ENCODE measurements at places on chromosomes 5 and 9.

DNA sequence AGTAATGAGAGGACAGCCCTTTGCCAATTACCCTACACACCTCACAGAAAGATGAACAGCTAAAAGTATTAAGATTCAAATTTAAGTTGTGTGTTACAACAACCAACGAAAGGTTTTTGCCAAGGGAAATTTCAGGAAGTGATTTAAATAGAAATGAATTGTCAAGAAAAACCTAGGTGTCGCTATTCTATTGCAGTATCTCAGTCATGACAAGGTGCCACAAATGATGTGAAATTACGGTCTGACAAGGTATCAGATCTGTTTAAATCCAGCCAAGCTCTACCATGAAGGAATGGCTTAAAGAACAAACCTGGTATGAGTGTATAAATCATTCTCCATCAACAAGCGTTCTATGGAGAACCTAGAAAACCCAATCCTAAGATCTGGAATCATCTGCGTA lies 189.7 kb downstream of the ATPSCKMT start:
- no peak for DNase-seq

- no peak for DNase-seq
These were observed 33.0 kb upstream of the PANK3 start for GRCh38 chr5:168612123-168612522.

GRCh38 chr5:143558048-143558447 lies 154.6 kb upstream of the NR3C1 start:
- DNase-seq: no peak

- no peak for DNase-seq
These were observed 218.8 kb downstream of the PDE4D start for GRCh38 chr5:59674763-59675162.

GRCh38 chr5:126119887-126120442 lies 303.2 kb upstream of the GRAMD2B start:
- no peak for DNase-seq

GRCh38 chr9:82489201-82489821 lies 500.7 kb downstream of the SPATA31D1 start:
- DNase-seq: no peak

DNA sequence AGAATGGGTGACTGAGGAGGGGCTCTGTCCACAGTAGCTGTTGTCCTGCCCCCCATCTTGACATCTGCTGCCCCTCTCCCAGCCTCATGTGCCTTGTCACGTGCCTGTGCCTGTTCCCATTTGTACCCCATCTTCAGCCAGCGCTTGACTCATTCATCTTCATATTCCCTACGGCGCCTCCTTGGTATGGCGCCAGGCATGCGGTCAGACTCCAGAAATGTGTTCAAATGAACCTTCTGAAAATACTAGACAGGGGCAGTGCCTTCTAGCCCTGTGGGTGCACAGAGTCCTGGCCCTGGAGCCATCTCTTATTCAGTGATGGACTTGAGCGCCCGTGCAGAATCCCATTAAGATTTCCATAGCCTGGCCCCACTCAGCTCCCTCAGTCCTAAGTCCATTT lies 46.2 kb downstream of the CFAP77 start:
- no peak for DNase-seq

GRCh38 chr5:140266471-140267200 lies 36.3 kb downstream of the PFDN1 start:
- no peak for DNase-seq

DNA sequence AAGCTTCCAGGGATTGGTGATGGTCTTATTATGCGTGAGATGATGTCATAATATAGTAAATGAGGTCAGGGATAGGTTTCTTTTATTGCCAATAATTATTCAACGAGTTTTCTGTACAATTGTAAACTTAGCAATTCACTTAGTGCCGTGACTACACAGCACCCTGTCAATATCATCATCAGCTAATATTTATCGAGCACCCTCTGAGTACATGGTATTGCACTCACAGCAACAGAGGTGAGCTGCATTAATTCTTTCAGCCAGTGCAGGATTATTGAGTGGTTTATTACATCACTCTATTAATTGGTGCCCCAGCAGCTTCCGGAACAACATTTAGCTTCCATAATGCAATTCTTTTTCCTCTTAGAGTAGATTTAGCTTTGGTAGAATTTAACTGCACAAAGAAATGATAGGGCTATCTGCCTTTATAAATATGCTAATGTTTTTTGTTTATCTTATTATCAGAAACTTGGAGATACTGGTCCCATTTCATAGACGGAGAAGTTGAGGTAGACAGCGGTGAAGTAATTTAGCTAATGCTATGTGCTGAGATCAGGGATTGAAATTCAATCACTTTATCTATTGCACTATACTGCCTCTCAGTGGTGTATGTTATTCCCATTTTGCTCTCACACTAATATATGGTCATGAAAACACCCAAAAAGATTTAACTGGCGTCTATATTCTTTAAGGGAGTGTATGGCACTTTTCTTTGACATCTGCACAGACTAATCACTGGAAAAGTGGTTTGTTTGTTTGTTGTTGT lies 726.1 kb upstream of the WWC1 start:
- DNase-seq: no peak

GRCh38 chr5:142110046-142110531 lies 1.5 kb downstream of the NDFIP1 start:
- no peak for DNase-seq

- DNase-seq: no peak
These were observed 7.4 kb downstream of the OTULINL start for GRCh38 chr5:14588758-14589543.

DNA sequence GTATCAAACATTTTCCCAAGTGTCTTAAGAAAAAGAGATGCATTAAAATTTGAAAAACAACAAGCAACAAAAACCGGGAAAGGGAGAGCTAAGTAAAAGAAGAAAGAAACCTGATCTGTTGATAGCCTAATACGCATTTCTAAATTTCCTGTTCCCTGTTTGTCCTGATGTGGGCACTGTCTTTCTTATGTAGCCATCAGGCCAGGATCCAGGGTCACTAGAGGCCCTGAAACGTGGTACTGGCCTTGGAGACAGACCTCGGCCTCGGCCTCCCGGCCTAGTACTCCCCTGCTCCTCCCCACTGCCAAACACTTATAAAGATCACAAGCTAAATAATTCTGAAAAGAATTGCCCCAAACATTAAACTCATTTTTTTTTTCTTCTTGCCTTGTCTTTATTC lies 547.2 kb downstream of the IRX1 start:
- DNase-seq: no peak

- DNase-seq: no peak
These were observed 128.3 kb downstream of the SLF1 start for GRCh38 chr5:94746731-94747124.

- DNase-seq: no peak
These were observed 187.0 kb upstream of the TRPM3 start for GRCh38 chr9:71308454-71308853.

- no peak for DNase-seq
These were observed 329.5 kb downstream of the KIAA0825 start for GRCh38 chr5:94288937-94289336.

GRCh38 chr9:71766663-71767062 lies 1.6 kb downstream of the CEMIP2 start:
- no peak for DNase-seq

DNA sequence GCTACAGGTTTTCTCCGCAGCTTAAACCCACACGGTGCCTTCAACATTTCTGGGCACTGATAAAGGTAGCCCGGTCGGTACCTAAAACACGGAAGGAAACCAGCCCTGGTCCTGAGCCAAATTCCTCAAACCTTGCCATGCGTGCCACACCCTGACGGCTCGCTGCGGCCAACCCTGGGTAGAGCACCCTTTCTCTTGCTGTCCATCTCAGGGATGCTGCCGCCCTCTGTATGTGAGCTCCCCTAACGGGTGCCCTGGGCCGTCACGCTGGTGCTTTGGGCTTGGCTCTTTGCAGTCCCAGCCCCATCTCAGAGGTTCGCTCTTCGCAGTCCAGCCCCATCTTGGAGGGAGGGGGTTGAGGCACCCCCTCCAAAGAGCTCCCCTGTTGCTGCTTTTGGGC lies 43.9 kb downstream of the PNPLA7 start:
- DNase-seq: no peak

DNA sequence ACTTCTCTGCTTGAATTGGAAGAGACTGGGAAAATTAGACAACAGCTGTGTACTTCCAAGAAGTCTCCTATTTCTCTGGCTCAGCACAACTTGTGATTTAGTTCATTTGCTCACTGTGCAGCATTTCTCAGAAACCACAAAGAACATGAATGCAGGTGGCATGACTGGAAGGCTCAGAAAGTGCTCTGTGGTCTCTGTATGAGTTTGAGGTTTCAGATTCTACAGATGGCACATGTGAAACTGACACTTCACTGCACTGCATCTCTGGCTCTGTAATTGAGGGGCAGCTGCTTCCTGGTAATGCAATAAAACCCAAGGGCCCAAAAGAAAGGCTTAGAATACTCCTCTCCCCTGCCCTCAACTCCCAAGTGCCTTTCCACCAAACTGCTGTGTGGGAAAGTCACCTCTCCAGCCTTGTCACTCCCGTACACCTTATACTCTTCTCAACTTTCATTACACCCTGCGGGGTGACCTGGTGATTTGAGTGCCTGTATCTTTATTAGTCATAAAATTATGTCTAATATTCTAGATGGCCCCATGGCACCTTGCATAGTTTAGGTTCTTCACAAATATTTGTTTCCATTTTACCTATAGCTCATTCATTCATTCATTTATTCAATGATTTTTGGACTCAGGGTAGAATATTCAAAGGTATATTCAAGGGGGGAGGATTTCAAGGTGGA lies 82.5 kb downstream of the ESM1 start:
- no peak for DNase-seq

DNA sequence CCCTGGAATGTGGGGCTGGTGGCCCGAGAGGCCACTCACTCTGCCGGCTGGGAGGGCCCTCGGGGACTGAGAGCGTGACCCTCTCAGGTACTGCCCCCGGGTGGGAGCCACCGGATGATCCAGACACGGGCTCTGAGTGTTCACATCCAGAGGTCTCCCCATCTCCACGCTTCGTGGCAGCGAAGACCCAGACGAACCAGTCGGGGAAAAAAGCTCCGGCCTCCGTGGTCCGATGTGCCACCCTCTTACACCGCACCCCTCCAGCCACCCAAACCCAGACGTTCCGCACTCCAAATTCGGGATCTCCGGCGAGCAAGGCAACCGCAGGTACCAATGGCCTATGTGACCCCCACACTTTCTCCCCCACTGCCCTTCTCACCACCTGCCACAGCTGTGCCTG lies 49.5 kb downstream of the AMBP start:
- no peak for DNase-seq

DNA sequence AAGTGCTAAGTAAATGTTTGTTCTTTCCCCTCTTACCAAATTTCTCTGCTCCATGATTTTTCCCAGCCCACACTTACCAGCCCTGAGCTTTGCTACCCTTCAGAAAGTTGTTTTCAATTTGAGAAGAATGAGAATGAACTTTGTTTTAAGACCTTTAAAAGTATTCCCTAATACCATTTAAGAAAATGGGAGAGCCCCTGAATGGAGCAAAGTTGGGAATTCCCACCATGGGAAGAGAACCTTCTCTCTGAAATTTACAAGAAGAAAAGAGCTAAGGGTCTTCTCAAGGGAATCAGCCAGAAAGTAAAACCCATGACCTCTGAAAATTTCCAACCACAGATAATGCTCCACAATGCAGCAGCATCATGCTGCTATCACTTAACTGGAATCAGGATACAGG lies 17.7 kb downstream of the ZNF366 start:
- no peak for DNase-seq

DNA sequence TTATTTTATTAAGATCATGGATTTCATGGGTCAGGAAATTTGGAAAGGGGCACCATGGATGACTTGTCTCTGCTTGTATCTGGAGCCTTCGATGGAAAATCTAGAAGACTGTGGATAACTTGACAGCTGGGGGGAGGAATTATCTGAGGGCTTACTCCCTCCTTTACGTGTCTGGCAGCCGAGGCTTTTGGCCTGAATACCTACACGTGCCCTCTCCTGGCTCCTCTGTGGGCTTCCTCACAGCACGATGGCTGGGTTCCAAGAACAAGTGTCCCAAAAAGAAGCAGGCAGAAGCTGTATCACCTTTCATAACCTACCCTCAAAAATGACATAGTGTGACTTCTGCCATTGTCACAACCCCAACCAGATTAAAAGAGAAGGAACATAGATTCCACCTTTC lies 228.9 kb downstream of the GRIA1 start:
- no peak for DNase-seq

GRCh38 chr5:109053995-109054417 lies 306.3 kb downstream of the FER start:
- DNase-seq: no peak

- no peak for DNase-seq
These were observed 68.4 kb downstream of the STK32A start for GRCh38 chr5:147303251-147303650.

DNA sequence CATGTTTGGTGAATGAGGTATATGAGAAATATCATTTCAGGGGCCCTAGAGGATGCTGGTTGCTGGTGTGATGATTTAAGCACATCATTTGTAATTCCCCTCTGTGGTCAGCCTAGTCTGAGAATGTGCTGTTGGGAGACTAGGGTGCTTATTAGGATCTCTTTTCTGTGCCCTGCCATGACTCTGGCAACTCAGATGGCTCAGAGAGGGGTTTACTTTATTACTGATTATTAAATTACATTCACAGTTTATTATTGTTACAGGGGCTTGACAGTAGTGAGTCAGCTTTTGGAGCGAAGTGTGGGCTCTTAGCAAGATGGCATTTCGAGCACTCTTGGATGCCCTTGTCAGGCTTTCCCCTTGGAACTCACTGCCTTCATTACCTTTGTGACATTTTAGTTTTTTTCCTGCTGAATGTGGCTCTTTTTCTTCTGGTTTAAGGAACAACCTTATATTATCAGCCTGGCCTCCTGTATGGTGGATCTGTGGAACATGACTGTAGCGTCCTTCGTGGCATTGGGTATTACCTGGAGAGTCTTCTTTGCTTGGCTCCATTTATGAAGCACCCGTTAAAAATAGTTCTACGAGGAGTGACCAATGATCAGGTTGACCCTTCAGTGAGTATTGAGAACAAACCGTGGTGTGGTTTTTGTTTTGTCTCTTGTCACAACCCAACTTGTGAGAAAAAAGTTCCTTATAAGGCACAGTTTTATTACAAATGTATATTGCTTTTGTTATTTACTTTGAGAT lies 33.8 kb downstream of the RCL1 start:
- DNase-seq: no peak

DNA sequence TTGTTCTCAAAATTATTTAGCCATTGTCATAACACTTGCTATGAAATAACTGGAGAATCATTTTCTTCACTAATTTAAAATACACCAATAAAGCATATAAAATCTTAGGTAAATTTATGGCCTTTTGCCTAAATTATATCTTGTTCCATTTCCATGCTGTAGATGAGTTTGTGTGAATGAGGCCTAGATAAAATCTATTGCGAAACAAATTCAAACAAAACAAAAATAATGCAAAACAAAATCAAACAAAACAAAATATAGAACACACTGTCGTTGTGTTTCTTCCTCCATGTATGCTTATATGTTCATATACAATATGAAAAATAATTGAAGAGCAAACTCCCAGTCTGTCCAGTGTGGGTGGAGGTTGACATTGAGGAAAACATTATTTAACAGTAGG lies 1020.7 kb downstream of the PTPRD start:
- DNase-seq: no peak
